Stimulated activated naive B cell treated with anti-CD40 and anti-IgM and Interleukin-4, amounts not matched to agents 10 μg/mL and 1 μg/mL and 100 μg/mL, for 72 hours (primary cell): ENCODE measurements at places on chromosomes 1 and 21.

- no peak for DNase-seq
Measured at GRCh38 chr21:42550817-42551216, 37.2 kb downstream of the SLC37A1 start.

GRCh38 chr21:15706696-15707095 is 23.1 kb upstream of the USP25 start:
- DNase-seq, result no peak

DNA sequence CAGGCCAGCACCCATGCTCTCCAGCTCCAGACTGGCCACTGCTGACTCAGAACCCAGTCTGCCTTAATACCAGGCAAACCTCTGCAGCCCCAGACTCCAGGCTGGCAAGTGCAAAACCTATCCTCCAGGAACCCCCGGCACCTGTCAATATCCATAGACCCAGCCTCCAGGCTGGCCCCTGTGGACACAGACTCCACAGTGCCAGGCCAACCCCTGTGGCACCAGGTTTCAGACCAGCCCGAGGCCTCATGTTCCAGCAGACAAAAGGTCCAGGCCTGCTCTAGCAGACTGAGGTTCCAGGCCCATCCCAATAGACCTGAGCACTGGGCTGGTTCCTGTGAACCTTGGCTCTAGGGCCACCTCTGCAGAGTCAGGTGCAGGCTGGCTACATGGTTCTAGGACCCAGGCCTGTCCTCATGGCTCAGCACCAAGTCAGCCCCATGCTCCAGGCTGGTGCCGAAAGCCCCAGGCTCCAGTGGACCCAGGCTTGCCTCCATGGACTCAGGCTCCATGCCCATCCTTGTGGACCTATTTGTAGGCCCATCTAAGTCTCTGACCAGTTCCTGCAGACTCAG is 118.2 kb downstream of the WDR3 start:
- no peak for DNase-seq

DNA sequence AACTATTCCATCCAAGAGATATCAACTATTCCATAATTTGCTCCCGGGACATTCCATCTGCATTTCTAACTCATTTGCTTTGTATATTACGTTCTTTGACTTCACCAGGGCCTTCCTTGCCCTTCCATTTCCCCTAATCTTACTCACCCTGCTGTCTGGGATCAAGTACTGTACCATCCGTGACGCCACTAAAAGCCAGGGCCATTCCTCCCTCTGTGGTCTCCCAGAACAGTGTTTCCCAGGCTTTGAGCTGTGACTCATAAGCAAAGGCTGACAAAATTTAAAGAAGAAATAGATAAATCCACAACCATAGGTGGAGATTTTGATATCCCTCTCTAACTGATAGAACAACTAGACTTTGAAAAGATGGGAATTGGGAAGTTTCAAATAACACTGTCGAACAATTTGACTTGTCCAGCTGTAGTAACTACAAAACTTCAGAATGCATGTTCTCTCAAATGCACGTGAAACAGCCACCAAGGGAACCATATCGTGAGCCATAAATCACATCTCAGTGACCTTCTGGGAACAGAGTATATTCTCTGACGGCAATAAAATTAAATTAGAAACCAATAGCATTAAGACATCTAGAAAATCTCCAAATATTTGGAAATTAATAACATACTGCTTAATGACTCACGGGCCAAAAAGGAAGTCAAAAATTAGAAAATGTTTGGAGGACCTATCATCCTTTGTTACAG is 501.0 kb downstream of the SETD4 start:
- DNase-seq, result no peak

DNA sequence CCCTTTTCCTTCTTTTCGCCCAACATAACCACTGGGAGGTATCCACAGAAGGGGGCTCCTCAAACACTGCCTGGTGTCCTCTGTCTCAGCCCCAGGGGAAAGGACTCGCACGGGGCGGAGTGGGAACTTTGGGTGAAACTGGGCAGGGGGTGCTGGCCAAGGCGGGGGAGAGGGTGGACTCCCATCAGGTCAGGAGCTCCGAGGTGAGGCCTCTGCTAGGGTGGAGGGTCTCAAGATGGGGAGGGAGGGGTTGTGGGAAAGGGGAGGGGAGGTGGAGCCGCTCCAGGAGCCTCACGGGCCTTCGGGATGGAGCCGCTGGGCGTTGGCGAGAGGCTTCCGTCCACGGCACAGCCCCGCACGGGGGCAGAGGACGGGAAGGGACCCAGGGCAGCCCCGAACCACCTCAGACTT is 43.2 kb upstream of the POFUT2 start:
- DNase-seq, result no peak

GRCh38 chr21:28104346-28104745 is 888.3 kb downstream of the LTN1 start:
- no peak for DNase-seq

GRCh38 chr1:111911061-111911460 is 78.4 kb downstream of the KCND3 start:
- DNase-seq, result no peak

DNA sequence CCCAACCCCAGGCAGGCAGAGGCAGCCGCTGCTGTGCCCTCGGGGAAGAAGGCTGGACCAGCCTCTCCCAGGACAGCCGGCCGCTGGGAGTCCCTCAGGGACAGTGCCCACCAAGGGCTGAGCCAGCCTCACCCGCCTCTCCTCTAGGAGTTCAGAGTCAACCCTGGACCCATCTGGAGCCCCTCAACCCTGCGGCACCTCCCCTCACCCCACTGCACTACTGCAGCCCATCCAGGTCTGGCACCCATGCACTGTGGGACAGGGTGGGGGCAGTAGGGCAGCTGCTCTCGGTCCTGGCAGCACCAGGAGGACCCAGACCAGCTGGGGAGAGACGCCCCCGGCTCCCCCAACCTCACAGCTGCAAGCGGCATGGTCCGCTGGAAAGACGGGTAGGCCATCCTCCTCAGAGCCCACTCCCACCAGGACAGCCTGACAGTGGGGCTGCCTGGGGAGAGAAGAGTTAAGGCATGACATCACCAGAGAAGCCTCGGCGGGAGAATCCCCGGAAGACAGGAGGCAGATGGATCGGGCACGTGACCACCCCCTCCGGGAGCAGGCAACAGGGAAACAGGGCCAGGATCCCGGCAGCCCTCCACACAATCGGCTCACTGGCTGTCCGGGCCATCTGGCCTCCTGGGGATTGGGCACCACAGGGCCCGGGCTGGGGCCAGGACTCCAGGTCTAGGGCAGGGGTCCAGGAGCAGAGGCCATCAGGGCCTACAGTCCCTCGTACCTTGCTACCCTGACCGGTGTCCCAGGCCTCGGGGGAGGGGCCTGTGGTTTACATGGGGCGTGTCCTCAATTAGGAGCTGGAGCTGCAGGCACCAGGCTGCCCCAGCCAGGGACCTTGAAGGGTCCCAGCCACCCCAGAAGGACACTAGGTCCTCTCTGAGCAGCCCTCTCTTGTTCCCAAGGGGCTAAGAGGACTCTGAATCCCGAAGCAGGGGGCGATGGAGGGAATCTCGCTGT is 3.1 kb downstream of the ACAP3 start:
- DNase-seq, result no peak

GRCh38 chr1:76073481-76073880 is 1.1 kb upstream of the ST6GALNAC3 start:
- no peak for DNase-seq

DNA sequence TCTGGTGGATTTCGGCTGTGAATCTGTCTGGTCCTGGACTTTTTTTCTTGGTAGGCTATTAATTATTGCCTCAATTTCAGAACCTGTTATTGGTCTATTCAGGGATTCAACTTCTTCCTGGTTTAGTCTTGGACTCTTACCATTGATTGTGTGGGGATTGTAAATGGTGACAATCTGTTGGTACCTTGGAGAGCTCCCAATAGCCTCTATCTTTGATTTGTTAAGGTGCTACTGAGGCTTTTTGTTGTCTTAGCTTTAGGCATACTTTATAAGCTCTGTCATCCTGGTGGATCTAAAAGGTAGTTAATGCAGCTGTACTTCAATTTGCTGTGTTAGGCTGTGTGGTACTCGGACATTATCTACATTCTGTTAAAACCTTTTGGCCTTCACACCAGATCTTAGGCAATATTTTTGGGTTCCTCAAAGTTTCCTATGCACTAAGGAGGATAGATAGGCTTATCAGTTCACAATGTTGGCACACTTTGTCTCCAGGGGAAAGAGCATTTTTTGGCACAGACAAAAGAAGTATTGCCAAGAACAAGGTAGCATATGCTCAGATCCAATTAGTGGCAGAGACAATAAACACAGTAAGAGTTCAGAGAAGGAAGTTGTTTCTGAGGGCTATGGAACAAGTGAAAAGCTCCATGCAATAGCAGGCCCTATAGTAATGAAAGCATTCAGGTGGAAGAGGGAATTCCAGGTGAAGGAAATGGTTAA is 230.4 kb downstream of the PDE4B start:
- no peak for DNase-seq

- no peak for DNase-seq
Measured at GRCh38 chr1:10583641-10584040, 108.9 kb downstream of the PEX14 start.
